Brain microvascular endothelial cell (primary cell): ENCODE measurements at places on chromosomes 7 and 10.
A peak's percentile ranks its signal among the peaks of the same experiment; 100 is the strongest.

DNA sequence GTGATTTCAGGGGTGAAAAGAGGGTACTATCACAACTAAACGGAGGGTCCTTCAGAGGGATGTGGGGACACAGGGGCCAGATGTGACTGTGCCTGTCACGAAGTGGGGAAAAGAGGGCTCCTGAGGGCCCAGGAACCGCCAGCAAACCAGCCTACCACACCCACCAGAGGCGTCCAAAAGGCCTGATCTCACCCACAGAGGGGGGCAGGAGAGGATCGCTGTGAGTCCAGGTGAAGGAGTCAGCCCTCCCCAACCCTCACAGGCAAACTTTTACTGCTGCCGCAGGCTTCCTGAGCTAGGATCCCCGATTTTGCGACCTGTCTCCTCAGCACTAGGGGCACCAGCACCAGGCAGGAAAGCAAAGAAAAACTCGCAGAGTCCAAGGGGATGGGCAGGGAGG is 64.7 kb downstream of the HIPK2 start:
- DNase-seq, result no peak

DNA sequence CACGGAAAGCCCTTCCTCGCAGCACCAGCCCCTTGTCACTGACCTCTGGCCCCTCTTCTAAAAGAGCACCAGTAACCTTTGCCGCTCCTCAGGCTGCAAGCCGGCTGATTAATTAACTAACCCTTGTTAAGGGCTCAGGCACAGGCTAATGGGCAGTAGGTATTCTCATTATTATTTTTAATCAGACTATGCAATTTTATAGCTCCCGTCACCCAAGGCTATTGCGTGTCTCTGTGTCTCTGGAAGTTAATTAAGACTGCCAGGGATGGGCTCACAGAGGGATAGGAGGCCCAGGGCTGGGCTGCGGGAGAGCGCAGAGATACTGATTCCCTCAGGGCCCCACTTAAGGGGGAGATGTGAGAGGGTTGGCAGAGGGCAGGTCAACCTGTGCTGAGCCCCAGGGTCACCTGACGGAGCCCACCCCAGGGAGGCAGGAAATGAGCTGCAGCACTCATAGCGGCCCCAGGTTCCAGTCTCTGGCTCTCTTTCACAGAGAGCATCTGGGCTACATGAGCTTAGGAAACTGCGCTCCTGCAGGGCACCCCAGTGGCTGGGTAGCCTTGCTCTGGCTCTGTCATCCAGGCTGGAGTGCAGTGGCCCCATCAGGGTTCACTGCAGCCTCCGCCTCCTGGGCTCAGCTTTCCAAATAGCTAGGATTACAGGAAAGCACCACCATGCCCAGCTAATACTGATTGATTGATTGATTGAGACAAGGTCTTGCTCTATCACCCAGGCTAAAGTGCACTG is 92.2 kb upstream of the LRRC4 start:
- no peak for DNase-seq

DNA sequence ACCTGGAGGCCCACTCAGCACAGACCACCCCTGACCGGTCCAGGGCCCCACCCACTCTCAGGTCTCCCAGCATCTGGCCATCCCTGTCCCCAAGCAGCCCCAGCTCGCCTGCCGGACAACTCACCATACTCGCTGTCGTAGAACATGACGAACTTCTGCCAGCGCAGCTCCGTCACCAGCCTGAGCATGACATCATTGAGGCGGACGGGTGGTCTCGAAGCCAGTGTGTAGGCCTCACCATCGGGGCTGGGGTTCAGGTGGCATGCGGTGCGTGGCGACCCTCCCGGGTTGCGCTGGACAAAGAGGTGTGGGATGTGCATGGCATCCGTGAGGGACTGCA is 160.4 kb downstream of the GRID1 start:
- DNase-seq, result no peak

DNA sequence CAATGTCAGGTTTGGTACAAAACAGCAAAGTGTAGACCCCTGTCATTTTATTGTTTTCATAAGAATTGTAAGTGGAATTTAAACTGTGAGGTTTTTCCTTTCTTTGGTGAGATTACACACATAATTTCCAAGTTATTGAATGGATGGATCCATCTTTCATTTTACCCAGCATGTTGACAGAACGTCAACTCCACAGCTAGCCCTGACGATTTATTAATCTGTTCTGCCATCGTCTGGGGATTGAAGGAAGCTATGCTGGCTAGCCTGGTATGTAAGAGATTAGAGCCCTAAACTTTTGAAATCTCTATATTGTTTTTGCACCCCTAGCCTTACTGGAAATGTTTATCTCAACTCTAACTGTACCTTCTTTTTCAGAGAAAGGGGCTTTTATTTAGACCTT is 8.6 kb downstream of the WNT16 start:
- no peak for DNase-seq

GRCh38 chr10:64798297-64798696 is 1277.1 kb downstream of the REEP3 start:
- DNase-seq, result no peak

DNA sequence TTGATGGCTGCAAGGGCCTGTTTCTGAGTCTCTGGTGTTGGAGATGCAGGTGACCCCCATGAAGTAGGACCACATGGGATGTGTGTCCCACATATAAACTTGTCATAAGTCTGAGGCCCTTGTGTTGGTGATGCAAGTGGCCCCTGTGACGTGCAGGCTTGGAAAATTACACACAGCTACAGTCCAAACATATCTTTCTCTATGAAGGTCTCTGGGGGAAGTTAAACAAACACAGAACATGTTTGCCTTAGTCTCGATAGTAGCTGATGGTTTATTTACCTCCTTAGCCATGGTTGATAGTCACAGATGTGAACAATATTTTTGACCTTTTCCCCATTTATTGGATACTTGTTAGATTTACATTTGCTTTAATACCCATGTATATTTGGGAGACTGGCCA is 64.7 kb downstream of the ADCY1 start:
- no peak for DNase-seq

DNA sequence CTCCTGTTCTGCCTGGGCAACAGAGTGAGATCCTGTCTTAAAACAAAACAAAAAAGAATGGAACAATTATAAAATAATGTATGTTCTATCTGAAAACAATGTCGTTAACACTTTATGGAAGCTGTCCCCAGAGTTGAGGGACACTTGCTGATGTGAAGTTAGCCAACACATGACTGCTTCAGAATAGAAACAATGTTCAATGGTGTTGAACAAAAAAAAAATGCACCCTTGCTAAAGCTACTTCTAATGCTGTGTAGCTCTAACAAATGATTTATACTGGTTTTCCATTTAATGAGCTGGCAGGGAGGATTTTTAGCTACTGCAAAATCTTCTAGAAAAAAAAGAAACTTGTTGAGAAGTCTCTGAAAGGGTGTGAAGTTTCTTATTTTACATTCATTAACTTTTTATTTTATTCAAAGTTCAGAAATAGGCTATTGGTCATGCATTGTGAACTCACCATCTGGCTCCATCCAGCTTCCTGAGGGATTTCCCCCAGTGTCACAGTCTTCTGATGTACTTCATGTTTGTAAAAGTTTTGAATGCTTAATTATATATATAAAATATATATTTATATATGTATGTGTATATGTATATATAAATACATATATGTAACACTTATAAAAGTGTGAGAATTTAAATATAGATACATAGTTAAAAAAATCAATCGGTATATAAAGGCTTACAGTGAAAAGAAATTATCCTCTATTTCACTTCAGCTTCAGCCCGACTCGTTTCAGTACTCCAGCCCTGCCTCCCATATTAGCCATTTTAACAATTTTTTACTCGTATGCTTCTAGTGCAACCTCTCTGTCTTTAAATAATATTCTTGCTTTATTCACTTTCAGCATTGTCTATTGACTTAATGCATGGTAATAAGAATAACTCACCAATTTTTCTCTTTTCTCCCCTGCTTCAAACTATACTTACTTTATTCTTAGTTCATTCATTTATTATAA is 35.0 kb downstream of the HDAC9 start:
- no peak for DNase-seq

GRCh38 chr10:52586710-52587109 is 185.9 kb downstream of the MBL2 start:
- DNase-seq, result no peak

DNA sequence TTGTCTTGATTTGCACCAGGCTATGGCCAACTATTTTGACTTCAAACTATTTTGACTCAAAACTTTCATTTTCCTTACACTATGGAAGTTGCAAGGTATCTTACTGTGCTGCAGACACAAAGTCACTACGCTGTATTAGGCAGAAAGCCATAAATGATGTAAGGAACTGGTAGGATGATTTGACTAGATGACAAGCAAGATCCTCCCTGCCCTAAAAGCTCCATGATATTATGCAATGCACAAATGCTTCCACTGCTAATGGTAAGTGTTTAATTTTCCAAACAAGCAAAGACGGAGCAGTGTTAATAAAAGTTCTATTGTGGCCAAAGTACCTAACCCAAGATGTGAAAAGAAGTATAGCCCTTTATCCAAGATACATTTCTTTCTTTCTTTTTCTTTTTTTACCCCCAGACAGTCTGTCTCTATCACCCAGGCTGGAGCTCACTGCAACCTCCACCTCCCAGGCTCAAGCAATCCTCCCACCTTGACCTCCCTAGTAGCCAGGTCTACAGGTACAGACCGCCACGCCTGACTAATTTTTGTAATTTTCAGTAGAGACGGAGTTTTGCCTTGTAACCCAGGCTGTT is 98.2 kb downstream of the ANK3 start:
- peak; percentile 31 for DNase-seq

DNA sequence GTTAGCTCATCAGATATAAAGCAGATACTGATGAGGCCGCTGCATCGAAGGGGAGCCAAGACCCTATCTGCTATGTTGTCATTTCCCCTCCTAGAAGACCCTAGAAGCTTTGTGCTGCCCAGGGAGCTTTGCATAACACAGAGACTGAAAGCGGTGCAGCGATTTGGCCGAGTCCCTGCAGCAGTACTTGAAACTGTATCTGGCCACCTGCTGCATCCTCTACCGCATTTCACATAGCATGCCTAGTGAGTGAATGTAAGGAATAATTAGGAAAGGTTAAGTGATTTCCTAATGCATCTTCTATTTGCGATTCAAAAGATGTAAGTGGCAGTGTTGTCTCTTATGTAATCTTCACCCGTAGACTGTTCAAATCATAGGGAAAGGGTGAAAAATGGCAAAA is 106.7 kb downstream of the LRMDA start:
- no peak for DNase-seq

DNA sequence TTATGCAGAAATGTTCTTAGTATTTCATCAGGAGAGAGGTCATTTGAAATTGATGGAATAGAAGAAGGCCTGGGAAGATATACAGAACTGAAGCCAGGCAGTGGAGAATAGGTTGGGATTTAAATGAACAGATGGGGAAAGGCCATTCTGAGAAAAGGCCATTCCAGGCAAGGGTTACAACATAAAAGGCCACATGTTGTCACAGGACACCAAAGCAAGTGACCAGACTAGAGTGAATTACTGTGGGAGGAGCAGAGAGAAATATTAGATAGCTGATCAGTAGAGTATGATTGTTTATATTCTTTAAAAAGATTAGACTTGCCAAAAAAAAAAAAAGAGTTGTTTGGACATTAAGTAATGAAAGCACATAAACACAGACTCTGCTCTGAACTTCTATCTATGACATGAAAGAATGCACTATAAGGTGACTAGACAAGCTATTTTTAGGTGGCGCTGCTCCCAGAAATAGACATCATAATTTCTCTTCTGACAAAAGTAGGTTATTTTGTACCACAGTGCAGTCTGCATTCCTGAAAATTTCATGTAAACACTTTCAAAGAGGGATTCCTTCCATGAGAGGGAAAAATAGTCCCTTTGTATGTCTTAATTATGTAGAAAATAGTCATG is 55.2 kb upstream of the DKK1 start:
- no peak for DNase-seq

GRCh38 chr10:129886263-129886662 is 77.8 kb downstream of the EBF3 start:
- no peak for DNase-seq

DNA sequence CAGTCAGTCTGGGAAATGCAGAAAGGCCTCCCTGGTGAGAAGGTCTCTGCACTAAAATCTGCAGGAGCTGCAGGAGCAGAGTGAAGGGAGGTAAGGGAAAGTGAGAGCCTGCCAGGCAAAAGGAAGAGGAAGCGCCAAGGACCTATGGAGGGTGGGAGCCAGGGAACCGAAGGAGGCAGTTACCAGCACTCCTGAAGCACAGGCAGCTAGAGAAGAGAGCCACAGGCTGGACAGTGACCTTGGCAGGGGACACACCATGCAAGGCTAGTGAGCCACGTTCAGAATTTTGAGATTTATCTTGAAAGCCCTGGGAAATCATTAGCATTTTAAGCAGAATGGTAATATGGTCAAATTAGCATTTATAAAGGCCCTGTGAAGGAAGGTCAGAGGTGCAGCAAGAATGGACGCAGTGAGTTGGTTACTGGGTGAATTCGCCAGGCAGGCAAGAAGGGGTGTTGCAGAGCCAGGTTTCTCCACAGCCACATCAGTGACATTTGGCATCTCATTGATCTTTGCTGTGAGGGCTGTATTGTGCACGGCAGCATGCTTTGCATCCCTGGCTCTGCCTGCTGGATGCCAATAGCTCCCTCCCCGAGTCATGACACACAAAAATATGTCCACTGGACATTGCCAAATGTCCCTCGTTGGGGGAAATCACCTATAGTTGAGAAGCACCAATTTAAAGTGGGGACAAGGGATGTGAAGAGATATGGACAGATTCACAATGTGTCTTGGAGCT is 54.7 kb upstream of the LANCL2 start:
- DNase-seq, result no peak

DNA sequence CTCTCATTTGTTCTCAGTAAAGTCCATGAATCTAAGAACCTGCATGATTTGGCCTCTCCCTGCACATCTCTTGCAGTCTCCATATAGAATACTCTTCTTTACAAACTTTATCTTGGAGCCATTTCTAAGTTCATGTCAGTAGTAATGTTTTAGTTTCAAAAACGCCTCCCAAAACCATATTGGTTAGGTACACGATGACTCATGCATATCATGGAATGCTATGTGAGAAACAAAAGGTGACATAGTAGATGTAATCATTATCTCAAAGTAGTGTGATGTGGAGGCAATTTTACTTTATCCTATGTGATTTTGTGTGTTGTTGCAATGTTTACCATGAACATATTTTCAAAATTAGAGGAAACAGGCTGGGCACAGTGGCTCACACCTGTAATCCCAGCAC is 520.7 kb downstream of the KCNMA1 start:
- DNase-seq, result no peak

DNA sequence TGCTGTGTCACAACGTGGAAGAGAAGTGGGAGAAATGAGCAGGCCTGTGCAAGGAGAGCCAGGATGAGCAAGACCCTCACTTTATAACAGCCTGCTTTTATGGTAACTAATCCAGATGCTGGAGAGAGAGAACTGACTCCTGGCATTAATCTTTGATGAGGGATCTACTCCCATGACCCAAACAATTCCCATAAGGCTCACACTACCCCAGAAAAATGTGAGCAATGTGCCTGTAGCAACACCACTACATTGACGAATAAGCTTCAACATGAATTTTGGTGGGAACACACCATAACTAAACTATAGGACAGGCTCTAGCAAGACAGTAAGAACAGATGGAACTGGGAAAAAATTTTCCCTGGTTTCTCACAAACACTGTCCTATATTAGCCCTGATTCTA is 173.6 kb upstream of the PRSS58 start:
- no peak for DNase-seq
